ENCODE measurements at places on chromosomes 6 and 20.

DNA sequence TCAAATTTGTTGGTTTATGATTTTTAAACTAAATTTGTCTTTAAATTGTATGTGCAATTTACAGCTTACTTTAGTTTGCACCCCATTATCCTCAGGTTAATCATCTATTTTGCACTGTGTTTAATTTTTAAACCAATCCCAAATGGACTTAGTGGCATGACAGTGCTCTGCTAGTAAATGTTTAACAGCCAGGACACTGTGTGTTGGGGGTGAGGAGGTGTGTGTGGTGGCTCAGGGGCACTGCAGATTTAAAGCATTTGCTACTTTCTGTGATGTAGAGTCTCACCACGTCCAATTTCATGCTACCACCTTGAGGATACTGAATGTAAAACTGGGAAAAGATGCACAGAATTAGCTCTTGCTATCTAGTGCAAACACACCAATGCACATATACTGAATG lies 225.7 kb downstream of the HAO1 start:
- no peak for DNase-seq

GRCh38 chr6:72963946-72964345 lies 261.4 kb downstream of the KHDC1L start:
- no peak for DNase-seq

- DNase-seq, result no peak
Measured at GRCh38 chr20:47335251-47336128, 21.0 kb downstream of the ZMYND8 start.

DNA sequence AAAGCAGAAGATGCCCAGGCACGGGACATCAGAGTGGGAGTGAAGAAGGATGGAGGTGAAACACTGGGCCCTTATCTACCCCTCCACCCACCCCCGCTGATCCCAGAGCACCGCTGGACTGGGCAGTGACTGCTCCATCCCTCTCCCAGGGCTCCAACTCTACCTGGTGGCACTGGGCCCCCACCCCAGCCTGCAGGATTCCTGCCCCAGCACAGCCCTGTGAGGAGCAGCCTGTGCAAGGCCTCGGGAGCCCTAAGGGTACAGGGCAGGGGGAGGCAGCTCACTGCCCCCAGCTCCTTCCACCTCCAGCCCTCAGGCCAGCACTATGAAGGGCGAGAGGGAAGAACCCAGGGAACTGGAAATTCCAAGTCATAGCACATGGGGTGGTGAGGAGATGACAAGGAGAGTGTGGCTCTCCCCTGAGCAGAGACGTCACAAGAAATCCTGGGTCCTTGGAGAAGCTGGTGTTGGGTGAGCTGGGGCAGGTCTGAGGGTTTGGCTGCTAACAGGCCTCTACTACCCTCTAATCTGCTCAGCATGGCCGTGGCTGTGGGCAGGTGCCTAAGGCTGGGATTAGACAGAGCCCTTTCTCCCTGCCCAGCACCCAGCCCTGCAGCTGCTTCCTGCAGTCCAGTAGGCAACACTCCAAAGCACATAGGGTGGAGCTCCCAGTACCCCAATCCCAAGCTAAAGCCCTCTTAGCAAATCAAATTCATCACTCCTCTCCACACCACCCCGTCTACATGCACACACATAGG lies 3.5 kb downstream of the CST3 start:
- DNase-seq, result no peak

DNA sequence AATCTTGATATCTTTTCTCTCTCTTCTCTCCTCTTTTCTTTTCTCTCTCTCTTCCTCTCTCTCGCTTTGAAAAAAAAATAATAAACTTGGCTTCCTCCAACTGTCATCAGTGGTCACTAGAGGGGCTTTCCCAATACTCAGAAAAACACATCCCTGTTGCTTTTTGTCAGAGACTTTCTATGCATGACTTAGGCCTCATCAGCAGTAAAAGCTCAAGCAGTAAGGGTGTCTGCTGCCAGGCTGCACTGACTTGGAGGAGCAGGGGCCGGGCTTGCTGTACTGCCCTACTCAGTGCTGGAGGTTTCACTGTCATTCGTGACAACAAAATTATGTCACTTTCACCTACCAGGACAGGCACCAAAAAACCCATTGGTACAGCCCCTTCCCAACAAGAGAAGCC lies 272.0 kb downstream of the ADGB start:
- no peak for DNase-seq

- no peak for DNase-seq
Measured at GRCh38 chr6:57210060-57210459, 12.0 kb downstream of the RAB23 start.

DNA sequence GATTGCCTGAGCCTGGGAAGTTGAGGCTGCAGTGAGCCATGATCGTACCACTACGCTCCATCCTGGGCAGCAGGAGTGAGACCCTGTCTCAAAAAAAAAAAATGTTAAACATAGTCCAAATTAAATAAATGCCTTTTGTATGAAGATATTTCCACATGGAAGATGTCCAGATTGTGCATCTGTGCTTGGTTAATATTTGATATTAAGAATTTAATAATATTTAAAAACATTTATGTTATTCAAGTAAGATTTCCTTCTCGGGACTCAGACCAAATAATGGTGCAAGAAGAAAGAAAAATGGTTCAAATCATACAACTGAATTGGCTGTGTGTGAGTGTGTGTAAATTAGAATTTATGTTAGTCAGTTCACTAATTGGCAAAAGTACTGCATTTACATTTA lies 202.5 kb downstream of the TBC1D7 start:
- DNase-seq, result no peak

DNA sequence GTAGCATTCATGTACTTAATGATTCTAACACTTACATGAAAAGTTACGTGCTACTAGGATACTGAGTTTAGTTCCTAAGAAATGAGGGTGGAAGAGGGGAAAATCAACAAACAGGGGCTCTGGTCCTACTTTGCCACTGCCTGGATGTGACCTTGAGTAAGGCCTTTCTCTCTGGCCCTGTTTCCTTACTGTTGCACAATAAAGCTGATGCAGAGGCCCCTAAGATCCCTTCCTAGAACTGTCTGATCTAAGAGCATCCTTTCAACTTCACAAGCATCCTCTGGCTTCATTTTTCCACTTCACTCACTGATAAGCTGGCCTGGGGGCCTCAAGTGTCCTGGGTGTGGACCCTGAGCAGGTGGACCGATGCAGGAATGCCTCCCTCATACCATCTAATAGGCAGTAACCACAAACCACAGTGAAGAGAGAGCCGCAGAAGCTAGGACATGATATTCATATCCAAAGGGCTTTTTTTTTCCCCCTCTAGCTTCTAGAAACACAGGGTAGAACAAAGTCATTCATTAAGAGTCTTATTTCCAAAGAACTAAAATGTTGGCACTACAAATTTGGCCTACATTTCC lies 21.6 kb downstream of the FKBP1A start:
- no peak for DNase-seq

- DNase-seq, result no peak
Measured at GRCh38 chr20:41342474-41343464, 2.1 kb downstream of the LPIN3 start.

GRCh38 chr6:143822584-143823024 lies 20.5 kb upstream of the LTV1 start:
- no peak for DNase-seq

- no peak for DNase-seq
Measured at GRCh38 chr20:15528391-15529111, 1044.7 kb downstream of the KIF16B start.

DNA sequence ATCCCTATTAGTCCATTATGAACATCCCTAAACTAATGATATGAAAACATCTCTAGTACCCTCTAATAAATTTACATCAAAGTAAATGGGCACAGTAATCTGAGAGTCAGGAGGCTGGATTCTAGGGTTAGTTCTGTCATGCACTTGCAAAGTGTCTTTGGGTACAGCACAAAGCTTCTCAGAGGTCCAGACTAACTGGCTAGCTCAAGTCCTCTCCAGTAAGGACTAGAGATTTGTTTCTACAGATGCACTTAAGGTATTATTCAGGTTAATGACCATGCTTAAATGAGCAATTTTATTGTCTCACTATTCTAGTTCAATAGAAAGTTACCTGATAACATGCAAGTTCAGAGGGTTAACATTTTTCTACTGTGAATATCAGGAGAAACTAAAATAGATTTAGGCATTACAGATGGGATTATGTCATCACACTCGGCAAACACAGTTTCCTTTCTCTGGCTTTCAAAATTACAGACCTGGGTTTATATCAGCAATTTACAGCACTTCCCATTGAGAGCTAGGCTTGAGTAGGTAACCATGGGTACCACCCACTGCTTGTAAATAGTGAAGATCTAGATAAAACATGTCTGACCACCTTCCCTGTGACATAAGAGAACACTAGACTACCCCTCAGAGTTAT lies 402.9 kb upstream of the RUNX2 start:
- no peak for DNase-seq

DNA sequence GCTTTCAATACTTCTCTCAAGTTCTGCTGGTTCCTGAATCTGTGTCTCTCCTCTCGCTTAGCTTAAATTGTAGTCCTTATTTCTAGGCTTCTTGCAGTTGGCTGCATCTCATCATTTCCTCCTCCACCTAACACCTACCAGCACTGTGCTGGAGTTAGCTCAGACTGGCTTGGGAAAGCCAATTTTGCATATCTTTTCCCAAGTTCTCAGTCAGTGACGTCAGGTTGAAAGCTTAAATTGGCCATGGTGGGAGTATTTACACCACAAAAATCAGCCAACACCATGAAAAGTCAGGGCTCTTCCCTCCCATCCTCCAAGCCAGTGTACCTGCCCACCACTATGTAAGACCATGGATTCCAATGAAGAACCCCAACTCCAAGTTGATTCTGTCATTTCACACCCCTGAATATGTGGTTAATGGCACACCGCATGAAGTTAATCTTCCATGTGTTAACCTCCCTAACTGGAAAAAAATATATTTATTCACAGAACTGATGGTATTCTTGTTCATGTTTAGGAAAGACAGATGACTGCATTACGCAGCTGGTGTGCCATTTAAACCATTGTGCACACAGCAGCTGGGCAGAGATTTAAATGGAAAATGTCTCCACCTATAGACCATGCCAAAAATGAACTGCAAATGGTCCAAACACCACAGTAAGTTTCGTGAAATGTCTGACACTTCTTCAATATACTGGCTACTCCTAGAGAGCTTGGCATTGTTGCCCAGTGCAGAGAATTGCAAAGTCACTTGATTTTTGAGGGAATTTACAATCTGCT lies 274.1 kb upstream of the MAP3K7 start:
- no peak for DNase-seq

- DNase-seq, result peak; percentile 43
Measured at GRCh38 chr6:131532580-131533039, 40.4 kb upstream of the ARG1 start.

- DNase-seq, result no peak
Measured at GRCh38 chr6:6362056-6362840, 41.8 kb upstream of the F13A1 start.

DNA sequence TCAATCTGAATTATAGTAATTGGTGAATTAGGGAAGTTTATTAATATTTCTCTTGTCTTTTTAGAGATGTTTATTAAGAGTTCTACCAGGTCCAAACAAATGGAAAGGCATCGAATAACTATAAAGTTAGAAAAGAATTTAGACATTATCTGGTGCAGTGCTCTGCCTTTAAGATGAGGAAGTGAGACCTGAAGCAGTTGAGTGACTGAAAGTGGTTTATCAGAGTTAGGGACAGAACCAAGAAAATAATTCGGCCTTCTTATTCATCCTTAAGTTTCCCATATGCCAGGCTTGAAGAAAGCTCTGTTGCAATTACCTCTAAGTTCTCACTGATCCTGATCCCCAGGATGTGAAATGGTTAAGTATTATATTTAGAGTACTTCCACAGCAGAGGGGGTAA lies 94.2 kb upstream of the FLRT3 start:
- DNase-seq, result no peak

DNA sequence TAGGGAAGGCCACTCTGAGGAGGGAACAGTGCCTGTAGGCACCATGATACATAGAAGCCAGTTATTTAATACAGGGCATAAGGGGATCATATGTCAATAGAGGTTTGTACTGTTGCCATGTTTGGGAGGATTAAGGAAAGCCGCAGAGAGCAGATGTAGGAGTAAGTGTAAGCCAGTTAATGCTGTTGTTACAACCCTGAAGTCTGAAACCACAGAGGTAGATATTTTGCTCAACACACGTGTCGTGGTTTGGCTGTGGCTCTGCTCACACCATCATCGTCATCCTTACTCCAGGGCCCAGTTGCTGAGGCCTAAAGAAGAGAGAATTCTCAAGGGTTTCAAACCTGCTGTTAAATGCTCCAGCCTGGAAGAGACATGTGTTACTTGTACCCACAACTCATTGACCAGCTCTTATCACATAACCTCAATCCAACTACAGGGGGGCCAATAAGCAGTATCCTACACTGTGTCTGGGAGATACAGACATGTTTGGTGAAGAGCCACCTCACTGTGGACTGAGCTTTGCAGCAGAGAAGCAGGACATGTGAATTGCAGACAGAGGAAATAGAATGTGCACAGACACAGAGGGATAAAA lies 31.0 kb upstream of the PSMF1 start:
- DNase-seq, result no peak

- no peak for DNase-seq
Measured at GRCh38 chr6:42664718-42665117, 57.7 kb downstream of the PRPH2 start.
